ENCODE measurements at places on chromosomes 7 and 10. TPM values are rescaled to one million over a fixed set of nuclear protein-coding genes. Genes with fewer than 3 reads are reported as not detected.

- no peak for DNase-seq
Observed at GRCh38 chr10:44413416-44413815, 28.5 kb upstream of the CXCL12 start.

- DNase-seq, result no peak
Observed at GRCh38 chr10:4073912-4074311, 288.9 kb upstream of the KLF6 start.

- no peak for DNase-seq
Observed at GRCh38 chr7:2471396-2471795, 4.8 kb downstream of the GRIFIN start.

DNA sequence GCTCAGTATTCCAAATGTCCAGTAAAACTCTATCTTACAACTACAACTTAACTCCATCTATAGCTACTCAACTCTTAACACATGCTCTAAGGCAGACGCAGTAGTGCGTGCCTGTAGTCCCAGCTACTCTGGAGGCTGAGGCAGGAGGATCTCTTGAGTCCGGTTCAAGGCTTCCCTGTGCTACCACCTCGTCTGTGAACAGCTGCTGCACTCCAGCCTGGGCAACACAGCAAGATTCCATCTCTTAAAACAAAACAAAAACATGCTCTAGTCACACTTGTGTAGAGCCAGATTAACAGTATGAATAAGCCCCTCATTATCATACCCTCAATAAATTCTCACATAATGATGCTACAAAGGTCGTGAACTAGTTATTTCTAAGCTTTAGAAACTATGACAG lies 3.6 kb downstream of the BAZ1B start:
- no peak for DNase-seq

GRCh38 chr10:34386921-34387320 lies 428.2 kb downstream of the PARD3 start:
- DNase-seq, result no peak

DNA sequence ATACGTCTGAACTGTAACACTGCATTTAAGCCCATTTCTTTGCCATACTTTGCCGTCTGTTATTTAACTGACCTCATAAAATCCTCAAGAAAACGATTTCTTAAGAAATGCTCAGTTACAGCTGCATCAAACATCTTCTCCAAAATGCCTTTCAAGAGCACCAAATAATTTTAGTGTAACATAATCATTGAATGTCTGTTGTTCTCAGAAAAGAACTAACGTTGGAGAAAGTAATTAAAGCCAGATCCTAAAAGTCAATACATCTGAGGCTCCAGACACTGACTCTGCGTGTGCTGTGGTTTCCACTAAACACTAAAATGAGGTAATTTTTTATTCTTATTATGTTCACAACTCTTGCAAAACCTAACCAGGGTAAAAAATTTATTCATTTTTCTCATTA lies 63.7 kb upstream of the LRRC17 start:
- no peak for DNase-seq

The FAM237B gene
- not detected for total RNA-seq

The NPY4R gene
- total RNA-seq, result not detected

The C10orf62 gene
- total RNA-seq, result not detected

The PBLD gene
- 2.7 TPM for total RNA-seq

The LUC7L2 gene
- total RNA-seq, result 77.6 TPM
